Hippocampal formation (tissue), 2 donors: ENCODE measurements at places on chromosomes 4 and X.

- DNase-seq: no peak
Observed at GRCh38 chrX:17792826-17793225, 55.5 kb downstream of the SCML1 start.

DNA sequence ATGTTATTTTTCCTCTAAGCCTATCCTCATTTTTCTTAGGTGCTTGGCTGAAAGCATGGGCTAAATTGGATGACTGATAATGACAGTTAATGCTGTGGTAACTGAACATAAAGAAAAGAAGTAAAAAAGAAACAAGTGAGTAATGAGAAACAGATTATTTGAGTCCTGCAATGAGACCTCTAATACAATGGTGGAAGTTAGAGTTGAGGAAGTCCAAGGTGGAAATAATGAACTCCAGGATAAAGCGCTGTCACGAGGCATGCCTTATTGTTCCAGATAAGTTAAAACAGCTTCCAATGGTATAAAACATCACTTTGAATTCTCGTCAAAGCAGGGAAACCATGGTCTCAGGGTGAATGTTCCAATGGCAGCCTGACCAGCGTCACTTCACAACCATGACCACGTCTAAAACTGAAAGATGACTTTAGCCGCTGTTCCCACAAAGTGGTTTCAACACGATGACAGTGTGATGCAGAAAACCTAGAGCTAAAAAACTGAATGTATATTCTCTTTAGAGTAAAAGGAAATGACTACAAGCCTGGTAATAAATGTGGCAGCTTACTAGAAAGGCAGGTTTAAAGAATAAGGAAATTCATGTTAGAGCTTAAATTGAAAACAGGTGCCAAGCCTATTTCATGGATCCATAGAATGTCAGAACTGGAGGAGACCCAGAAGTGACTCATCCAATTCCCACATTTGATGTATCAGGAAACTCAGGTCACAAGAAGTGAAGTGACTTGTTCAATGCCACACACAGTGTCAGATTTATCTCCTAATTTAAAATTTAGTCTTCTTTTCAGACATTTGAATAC is 202.6 kb upstream of the GYPA start:
- DNase-seq: no peak

- no peak for DNase-seq
Observed at GRCh38 chr4:4618847-4619246, 77.0 kb upstream of the STX18 start.

DNA sequence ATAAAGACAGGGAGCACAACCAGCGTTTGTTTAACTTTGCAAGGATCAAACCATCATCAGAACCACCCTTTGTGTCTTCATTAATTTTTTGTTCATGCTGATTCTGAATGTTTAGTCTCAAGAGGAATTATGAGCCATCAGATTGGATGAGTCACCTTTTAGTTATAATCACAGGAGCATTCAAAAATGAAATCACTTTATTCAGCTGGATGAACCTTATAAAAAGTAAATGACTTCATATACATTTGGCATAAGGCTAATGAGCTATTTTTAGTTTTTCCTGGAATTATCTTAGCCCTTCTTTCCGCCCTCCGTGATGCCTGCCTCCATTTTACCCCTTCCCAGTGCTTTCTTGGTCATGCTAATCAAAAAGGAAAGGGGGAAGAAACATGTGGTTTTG is 103.6 kb downstream of the SORBS2 start:
- DNase-seq: no peak

DNA sequence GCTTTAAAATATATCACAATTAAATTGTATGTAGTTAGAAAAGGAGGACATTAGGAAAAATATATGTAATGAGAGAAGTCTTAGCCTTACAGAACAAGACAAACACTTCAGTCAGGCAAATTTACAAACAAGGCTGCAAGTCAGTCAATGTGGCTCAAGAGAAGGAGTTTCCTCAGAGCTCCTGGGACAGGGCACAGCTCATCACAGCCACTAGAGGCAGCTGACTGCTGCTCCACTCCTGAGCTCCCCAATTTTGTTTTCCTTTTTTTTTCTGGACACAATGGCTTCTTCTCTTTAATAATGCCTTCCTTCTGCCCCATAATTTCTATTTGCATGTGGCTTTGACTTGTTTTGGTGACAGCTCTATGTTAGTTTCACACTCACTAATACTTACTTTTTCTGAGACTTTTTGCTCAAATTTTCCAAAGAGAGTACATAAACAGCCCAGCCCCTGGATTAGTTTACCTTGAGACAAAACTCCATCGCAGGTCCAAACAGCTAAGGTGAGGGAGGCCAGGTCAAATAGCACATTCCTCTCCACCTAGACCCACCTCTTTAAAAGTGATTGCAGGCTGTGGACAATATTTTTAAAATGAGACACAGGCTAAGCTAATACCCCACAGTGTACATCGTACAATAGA is 850.4 kb upstream of the FRG1 start:
- DNase-seq: no peak

DNA sequence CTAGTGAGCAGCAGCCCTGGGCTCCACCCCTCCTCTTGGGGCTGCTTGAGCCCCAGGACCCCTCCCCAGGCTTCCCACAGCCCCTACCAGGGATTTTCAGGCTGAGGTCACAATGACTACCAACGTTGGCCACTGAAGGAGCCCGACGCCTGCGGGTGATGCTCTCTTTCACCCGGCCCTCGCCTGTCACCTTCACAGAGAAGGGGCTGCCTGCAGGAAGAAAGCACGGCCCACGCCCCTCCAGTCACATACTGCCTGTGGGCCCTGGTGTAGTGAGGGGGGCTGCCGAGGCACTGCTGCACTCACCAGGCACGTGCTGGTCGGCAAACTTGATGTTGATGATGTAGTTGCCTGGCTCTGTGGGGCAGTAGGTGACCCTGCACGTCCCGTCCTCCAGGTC is 22.0 kb downstream of the FLNA start:
- no peak for DNase-seq

DNA sequence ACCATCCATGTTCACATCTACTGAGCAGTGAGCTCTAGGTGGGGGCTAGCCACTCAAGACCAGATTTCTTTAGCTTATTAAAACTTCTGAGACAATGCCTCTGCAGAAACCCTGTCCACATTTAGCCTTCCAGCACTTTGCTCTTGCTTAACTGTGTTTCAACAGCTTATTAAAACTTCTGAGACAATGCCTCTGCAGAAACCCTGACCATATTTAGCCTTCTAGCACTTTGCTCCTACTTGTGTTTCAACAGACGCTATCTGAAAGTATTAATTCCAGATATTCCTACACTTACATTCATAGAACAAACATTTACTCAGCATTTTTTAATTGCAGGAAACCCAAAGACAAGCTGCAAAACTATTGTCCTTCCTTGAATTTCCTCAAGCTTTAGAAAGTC is 91.9 kb downstream of the SEL1L3 start:
- DNase-seq: no peak

DNA sequence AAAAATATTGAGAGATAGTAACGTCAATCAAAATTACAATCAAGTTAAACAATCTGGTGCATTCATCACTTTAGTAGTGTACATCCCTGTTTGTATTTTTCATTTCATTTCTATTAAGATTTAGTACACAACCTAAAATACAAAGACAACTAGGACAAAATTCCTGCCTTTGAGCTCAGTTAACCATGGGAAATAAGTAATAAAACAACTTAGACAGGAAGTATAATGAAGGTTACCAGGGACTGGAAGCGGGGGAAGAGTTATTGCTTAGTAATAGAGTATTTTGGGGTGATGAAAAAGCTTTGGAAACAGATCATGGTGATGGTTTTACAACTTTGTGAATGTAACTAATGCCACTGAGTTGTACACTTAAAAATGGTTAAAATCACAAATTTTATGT is 25.6 kb upstream of the ATXN3L start:
- DNase-seq: no peak

DNA sequence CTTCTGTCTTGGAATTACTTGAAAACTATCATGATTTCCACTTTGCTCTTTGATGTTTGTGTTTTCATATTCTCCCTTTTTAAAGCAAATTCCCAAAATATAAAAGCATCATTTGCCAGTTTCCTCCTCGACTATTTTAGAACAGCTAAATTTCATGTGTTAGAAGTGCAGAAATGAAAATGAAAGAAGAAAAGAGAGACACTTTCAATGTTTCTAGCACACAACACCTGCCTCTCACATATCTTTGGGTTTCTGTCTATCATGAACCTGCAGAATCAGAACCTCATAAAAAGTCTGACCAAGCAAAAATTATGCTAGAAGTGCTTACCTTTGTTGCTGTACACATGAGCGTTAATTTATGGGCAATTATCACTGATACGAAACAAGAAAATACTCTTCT is 1.9 kb upstream of the NEUROG2 start:
- DNase-seq: no peak

DNA sequence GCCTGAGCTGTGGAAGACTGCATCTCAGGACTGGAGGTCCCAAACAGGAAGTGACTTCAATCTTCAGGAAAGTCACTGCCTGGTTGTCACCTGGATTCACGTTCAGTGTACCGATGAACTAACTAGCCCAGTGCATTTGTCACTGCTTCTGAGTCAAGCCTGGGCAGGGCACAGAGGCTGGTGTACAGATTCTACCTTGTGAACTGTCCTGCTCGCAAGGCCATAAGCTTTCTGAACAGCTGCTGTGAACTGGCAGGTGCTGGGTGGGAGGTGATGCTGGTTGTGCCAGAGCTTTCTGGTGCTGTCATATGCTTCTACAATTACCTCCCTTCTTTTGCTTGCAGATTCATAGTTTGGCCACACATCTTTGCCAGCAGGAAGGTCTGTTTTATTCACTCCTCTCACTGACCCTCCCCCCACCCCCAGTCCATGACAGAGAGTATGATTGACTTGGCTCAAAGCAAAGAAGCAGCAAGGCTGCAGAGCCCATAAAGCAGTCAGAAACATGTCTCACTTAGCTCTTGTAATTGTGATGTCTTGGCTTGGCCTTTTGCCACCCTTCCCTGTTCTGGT is 40.5 kb downstream of the ZCCHC12 start:
- no peak for DNase-seq

- DNase-seq: no peak
Observed at GRCh38 chrX:22800360-22800759, 199.4 kb upstream of the DDX53 start.

DNA sequence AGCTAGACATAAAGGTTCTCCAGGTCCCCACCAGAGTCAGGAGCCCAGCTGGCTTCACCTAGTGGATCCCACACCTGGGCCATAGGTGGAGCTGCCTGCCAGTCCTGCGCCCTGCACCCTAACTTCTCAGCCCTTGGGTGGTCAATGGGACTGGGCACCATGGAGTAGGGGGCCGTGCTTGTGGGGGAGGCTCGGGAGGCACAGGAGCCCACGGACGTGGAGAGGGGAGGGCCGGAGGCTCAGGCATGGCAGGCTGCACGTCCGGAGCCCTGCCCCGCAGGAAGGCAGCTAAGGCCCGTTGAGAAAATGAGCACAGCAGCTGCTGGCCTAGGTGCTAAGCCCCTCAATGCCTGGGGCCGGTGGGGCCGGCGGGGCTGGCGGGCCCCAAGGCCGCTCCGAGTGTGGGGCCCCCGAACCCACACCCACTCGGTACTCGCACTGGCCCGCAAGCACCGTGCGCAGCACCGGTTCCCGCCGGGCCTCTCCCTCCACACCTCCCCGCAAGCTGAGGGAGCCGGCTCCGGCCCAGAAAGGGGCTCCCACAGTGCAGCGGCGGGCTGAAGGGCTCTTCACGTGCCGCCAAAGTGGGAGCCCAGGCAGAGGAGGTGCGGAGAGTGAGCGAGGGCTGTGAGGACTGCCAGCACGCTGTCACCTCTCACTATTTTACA is 291.1 kb downstream of the KLHL4 start:
- no peak for DNase-seq

DNA sequence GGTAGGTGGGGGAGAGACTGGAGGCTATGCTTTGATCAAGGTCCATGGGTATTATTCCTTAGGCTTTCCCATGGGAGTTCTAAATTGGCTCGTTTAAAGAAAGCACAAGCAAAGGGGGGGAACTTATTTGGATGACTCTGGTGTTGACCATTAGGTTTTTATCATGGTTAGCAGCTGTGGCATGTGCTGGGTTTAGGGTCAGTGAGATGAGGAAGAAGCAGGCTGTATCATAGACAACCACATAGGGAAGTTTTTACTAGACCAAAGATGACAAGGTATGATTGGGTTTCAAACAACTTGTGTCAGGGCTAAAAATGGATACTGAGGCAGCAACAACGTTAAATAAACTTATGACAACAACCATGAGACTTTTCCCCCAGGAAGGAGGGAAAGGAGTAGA is 97.7 kb downstream of the DNAAF6 start:
- DNase-seq: no peak
